ENCODE measurements at places on chromosomes 4 and X.

GRCh38 chr4:109206620-109207019 is 95.8 kb downstream of the COL25A1 start:
- no peak for DNase-seq

- no peak for DNase-seq
These were observed 1055.2 kb upstream of the FTHL17 start for GRCh38 chrX:32126997-32127396.

DNA sequence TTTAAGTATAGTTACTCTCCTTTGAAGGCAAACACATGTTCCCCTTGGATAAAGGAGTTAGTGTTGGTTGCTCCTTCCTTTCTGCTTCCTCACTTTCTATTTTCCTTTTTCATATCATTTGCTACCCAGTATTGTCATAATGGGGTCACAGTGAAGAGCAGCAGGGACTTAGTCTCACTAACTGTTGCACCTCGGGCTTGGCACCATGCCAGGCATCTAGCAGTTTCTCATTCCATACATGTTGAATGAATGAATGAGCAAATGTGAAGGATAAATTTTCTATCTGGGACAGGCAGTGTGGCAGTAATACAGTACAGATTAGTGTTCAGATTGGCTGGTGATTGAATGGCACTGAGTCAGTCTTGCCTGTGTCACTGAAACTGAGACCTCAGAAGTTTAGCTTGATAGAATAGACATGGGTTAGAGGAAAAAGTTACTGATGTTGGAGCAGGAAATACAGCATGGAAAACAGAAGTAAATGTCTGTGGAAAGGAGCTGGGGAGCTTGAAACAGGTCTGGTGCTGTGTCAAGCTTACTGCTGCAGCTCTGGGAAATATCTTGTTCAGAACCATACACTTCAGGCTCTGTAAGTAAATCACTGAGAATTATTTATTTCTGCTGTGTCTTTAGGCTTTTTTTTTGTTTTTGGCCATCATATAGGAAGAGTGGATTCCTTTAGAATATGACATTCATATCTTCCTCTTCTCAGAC is 55.8 kb upstream of the PITX2 start:
- no peak for DNase-seq

- peak; percentile 52 for DNase-seq
These were observed 26.7 kb upstream of the C1QTNF7 start for GRCh38 chr4:15400981-15401671.

- DNase-seq = no peak
These were observed 65.0 kb downstream of the MAPK10 start for GRCh38 chr4:86294883-86295282.

DNA sequence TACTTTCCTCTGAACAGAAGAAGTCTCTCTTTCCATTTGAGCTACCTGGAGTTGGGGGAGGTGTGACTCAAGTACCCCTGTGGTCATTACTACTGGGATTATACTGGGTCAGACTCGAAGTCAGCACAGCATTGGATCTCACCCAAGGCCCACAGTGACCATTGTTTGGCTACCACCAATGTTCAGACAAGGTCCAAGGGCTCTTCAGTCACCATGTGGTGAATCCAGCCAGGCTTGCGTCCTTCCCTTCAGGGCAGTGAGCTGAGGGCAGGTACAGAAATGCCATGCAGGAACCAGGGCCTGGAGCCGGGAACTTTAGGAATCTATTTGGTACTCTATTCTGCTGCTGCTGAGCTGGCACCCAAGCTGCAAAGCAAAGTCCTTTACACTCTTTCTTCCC is 5.5 kb upstream of the SLC4A4 start:
- no peak for DNase-seq

- DNase-seq = no peak
These were observed 242.9 kb downstream of the ARHGAP24 start for GRCh38 chr4:85717847-85718246.

GRCh38 chr4:132065940-132066495 is 1083.1 kb upstream of the PCDH10 start:
- no peak for DNase-seq

DNA sequence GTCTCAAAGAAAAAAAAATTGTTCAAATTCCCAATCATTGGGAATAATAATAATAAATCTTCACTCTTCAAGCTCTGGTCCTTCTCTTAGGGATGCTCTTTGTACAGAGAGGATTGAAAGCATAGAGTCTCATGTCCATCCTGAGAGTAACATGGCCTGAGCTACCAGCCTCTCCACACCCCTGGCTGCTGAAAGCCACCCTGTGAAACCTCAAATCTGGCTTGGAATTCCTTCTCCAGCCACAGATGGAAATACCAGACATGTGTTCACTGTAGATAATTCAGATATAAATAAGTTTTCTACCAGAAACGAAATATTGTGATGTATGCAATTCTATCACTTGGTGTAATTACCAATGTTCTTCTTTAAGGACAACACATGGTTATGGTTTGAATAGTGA is 140.6 kb downstream of the ARSF start:
- no peak for DNase-seq

- no peak for DNase-seq
These were observed 77.4 kb downstream of the PLAC1 start for GRCh38 chrX:134580907-134581306.

DNA sequence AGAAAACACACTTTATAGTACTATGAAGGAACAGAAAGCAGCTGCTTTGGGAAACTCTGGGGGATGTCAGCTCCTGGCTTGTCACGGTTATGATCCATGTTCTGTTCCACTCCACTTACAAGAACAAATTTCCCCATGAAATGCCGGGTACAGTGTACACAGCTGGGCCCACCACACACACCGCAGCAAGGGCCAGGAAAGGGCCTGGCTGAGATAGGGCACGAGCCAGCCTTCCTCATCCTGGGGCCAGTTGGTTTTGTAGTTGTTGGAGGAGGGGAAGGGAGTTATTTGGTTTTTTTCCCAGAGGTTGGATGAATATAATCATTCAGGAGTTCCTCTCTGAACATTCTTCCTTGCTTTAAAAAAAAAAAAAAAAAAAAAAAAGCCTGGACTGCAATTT is 56.8 kb downstream of the SEPSECS start:
- DNase-seq = no peak

DNA sequence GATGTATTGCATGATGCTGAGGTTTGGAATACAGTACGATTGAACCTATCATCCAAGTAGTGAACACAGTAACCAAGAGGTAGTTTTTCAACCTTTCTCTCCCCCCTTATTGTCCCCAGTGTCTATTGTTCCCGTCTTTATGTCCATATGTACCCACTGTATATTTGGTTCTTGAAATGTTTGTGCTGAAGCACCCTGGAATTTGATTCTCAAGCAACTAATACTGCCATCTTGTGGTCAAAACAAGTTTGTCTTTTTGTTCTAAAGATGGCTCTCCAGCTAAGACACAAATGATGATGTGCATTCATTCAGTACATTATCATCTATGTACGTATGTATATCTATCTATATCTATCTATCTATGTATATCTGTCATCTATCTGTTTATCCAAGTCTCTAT is 33.5 kb upstream of the DCX start:
- no peak for DNase-seq

DNA sequence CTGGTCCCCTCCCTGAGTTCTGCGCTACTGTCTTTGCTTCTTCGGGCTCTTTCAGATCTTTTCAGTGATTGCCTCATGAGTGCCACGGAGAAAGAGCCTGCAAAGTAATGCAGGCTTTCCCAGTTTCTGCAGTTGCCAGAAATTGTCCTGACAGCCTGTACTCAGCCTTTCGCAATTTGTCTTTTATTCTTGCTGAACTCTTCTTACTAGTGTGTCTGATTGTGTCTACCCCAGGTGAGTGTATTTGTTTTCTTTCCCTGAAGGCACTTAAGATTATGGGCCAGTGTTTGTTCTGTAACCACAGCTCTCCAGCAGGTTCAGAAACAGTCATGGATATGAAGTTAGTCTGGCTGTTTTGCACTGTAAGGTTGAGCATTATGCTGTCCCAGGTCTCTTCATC is 47.1 kb downstream of the FAM193A start:
- DNase-seq = no peak

DNA sequence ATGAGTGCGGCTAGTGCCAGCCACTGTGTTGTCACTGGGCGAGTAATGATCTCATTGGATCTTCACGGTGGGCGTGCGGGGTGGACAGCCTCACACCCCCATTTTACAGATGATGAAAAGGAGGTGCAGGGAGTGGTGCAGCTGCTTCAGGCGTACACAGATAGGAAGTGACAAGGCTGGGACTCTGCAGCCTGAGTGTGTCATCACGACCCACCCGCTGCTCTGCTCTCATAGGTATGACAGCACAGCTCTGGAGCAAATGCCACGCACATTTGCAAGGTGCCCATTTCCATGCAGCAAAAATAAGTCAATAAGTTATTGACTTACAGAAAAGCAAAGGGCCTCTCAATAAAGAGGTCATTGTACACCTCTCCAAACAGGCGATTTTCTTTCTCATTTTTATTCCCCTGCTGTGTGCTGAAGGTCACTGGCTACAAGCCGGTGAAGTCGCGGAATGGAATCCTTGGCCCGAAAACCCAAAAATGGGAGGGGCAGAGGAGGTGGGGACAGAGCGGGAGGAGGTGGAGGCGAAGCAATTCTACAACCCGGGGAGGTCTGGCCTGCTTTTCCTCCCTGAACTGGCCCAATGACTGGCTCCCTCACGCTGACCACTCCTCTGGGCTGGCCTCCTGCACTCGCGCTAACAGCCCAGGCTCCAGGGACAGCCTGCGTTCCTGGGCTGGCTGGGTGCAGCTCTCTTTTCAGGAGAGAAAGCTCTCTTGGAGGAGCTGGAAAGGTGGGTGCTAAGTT is at the start of gene SOD3:
Gene SOD3, plus strand, starts transcription at position 658 of the 750 bp plus-strand sequence. CDS start 3,949 bp downstream, outside the sequence.
- no peak for DNase-seq

GRCh38 chr4:23166919-23167318 is 474.2 kb downstream of the GBA3 start:
- DNase-seq = no peak

- DNase-seq = no peak
These were observed 14.5 kb downstream of the HMGB2 start for GRCh38 chr4:173319696-173320095.

- no peak for DNase-seq
These were observed 28.6 kb downstream of the RGS12 start for GRCh38 chr4:3321295-3321889.

DNA sequence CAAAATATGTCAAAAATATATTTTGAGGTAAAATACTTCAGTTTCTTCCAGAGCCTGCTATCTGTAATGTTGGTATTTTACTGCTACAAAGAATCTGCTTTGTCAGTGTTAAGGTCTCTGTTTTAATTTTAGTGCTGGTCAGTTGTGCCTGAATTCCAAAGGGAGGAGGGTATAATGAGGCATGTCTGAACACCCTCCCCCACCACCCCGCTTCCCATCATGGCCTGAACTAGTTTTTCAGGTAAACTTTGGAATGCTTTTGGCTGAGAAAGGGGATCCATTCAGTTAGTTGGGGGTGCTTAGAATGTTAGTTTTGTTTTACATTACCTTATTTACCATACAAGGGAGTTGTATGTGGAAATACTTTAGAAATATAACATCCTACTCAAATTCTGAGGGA is 158.5 kb downstream of the MID1IP1 start:
- no peak for DNase-seq

DNA sequence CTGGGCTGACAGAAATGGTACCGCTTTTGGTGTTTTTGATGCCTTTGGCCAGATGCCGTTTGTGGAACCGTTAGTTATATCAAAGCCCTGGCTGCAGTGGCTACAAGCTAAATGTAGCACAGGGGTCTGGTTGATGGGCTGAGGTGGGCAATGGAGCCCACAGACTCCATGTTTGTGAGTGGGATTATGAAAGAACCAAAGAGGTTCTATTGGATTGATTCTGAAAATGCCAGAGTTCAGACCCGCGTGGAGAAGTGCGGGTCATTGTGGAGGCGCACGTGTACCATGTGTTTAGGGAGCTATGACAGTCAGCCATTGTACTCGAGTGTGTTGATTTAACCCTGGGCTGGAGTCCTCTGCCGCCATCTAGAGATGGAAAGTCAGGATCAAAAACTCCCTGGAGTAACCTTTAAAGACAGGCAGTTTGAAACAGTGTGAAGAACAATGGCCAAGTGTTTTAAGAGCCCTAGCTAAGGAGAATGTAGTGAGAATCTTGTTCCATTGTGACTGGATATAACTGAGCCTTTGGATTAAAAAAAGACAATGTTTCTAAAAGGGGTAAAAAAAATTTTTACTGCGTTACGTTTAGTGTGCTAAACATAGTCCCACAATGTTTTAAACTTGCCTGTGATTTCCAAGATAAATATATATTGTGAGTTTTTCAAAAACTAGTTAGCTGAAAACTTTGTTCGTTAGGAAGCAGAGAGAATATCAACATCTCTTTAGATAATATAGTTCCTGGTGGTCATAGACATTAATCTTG is 12.7 kb downstream of the ART3 start:
- peak; percentile 32 for DNase-seq

DNA sequence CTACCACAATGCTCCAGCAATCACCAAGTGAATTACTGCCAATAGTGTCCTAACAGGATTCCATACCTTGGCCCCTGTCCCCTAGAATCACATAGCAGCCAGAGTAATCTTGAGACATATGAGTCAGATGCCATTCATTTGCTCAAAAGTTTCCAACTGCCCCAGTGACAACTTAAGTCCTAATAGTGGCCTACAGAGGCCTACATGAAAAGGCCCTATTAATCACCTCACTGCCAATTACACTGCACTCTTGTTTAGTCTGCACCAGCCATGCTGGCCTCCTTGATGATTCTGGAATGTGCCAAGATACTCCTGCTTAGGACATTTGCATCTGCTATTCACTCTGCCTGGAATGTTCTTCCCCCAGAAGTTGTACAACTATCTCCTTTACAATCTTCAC is 130.7 kb downstream of the NR3C2 start:
- DNase-seq = no peak

DNA sequence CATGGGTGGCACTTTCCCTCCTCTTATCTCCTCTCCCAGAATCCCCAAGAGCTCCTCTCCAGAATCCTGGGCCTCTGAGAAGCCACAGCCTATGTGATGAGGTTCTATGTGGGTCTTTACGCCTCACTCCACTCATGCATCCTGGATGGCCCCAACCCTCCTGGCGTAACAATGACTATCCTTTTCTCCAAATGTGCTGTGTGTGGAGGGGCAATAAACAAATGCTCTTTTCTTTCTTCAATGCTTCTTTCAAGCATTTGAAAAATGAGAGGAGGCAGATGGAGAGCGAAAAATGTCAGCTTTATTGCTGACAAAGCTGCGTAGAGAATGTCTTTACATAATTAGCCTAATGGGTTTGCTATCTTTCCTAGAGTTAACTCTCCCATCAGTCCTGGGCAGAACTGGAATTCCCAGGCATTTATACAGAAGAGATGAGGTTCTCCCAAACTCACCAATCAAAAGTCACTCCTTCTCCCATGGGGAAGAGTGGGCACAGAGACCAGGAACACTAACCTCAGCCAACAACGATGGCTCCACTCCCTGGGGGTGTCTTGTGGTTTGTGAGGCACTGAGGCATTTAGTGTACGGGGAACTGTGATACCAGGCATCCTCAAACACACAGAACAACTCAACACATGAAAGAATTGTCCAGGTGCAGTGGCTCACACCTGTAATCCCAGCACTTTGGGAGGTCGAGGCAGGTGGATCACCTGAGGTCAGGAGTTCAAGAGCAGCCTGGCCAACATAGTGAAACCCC is 118.9 kb upstream of the SLC34A2 start:
- DNase-seq = no peak

DNA sequence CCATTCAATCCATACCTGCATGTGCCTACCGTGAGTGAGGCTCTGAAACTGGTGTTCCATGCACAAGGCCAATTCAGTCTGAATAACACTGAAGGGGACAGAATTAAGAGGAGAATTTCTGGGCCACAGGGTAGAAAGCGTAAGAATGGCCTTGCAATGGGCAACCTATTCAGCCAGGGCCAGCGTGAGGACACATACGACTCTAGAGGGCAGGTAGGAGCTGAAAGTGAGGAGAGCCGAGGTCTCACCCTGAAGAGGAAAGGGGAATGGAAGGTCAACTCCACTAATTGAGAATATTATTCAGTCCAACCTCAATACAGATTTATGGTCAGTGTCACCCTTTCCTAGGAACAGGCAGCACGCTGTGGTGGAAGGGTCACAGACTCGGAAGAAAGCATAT is 202.2 kb downstream of the TRIML1 start:
- no peak for DNase-seq

Measured in activated CD4-positive, alpha-beta T cell treated with anti-CD3 and anti-CD28 coated beads for 48 hours (primary cell).